Thoracic aorta endothelial cell (primary cell): ENCODE measurements at places on chromosomes 16 and 17. TPM values are rescaled to one million over a fixed set of nuclear protein-coding genes. Genes with fewer than 3 reads are reported as not detected.

Gene DNASE1L2
- 0.36 and 0.80 TPM in 2 replicates for total RNA-seq

Gene CRYBA1
- total RNA-seq: not detected in 2 replicates

Gene MILR1
- 7.4 and 40.3 TPM in 2 replicates for total RNA-seq

Gene CA5A
- total RNA-seq: not detected in 2 replicates

Gene TBC1D3E
- total RNA-seq: 0.53 and 1.4 TPM in 2 replicates
